Stimulated activated naive CD4-positive, alpha-beta T cell treated with Interleukin-2 at 50 U/mL for 16 hours (primary cell): ENCODE measurements at places on chromosomes 13 and 19.

DNA sequence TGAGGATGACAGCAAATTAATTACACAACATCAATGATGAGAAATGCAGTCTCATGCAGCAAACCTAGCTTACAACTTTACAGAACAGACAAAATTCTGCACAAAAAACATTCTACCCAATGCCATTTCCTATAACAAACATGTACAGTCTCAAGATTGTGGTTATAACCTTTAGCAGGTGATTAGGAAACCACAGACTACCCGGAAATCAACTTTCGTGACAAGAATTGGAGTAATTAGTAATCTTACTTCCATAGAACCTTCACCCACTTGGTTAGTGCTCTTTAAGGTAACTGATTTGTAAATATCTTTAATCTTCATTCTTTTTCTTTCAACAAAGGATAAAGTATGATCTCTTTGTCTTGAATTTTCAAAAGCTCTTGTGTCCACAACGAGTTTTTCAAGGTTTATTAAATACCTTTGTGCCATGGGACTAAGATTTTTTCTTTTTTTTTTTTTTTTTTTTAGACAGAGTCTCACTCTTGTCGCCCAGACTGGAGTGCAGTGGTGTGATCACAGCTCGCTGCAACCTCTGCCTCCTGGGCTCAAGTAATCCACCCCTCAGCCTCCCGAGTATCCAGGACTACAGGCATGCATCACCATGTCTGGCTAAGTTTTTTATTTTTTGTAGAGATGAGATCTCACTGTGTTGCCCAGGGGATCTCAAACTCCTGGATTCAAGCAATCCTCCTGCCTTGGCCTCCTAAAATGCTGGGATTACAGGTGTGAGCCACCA lies 78.8 kb downstream of the MAP4K1 start:
- peak; percentile 8 for DNase-seq

- DNase-seq = no peak
These were observed 208.8 kb downstream of the COG6 start for GRCh38 chr13:39864221-39864620.

- DNase-seq = no peak
These were observed 137.6 kb downstream of the FOXO1 start for GRCh38 chr13:40528881-40529280.

DNA sequence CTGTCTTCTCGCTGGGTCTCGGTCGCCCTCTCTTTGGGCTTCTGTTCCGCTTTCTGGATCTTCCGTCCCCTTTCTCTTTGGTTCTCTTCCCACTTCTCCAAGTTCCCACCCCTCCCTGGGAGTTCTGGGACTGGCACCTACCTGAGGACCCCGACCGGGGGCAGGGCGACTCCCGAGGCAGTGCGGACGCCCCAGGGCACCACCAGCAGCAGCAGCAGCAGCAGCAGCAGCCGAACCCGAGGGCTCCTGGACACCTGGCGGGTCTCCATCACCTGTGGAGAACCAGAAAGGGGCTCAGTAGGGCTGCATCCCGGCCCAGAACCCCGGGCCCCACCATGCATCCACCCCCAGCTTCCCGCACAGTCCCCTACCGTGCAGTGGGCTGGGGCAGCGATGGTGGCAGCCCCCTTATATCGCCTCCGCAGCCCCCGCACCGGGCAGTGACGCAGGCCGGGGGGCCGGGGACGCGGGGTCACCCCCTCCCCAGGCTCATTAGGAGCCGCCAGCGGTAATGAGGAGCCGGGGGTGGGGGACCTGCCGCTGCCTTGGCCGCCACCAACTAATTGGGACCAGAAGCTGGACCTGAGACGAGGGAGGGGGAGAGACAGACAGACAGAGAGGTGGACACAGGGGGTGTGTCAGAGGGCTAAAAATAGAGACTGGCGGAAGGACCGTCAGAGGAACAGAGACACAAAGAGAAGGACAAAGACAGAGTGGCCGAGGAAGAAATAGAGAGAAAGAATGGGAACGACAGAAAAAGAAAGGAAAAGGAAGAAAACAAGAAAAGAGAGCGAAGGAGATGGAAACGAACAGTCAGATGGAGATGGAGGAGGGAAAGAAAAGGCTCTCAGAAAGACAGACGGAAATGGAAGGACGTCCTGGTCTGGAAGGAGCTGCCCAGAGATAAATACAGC lies at the start of gene PTH2:
Gene PTH2, minus strand, starts transcription at position 371 of the 914 bp plus-strand sequence. Its CDS starts 102 bp downstream, at position 269.
- DNase-seq = no peak

DNA sequence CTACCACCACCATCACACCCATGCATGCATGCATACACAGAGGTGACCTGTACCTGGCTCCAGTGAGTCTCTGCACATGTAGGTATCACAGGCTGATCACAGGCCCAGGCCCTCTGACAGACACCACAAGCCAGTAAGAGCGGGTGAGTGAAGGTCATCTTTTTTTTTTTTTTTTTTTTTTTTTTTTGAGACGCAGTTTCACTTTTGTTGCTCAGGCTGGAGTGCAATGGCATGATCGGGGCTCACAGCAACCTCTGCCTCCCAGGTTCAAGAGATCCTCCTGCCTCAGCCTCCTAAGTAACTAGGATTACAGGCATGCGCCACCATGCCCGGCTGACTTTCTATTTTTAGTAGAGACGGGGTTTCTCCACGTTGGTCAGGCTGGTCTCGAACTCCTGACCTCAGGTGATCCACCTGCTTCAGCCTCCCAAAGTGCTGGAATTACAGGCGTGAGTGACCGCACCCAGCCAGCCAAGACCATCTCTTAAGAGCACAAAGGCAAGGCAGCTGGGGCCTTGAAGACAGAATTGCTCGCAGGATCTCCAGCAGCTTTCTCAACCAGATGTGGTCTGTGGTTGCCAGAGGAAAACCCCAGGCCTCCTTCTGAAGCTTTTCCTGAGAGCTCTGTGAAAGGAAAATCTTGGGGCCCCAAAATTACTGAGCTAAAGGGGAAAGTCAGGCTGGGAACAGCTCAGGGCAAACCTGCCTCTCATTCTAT lies 3.2 kb upstream of the NKG7 start:
- no peak for DNase-seq

DNA sequence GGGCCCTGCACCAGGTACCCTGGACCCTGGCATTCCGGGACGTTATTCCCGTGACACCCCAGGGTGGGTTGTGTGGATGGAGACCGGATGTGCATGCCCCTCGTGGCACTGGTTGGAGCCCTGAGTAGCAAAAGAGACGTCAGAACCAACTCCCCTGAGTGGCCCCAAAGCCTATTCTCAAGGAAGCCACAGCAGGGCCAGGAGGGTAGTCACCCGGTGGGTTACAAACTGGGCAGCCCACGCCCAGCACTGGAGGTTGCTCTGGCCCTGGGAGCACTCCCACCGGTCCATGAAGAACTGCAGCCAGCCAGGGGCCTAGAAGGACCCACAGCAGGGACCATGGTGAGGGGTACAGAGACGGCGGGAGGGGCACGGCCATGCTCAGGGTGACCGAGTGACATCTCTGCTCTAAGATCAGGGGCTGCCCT lies 7.5 kb downstream of the KLF16 start:
- DNase-seq = peak; percentile 33

GRCh38 chr19:46745521-46746280 lies at the start of gene FKRP:
Gene FKRP, plus strand, starts transcription at chr19:46746057. Its CDS starts 9,394 bp downstream, at chr19:46755451.
- peak; percentile 12 for DNase-seq

DNA sequence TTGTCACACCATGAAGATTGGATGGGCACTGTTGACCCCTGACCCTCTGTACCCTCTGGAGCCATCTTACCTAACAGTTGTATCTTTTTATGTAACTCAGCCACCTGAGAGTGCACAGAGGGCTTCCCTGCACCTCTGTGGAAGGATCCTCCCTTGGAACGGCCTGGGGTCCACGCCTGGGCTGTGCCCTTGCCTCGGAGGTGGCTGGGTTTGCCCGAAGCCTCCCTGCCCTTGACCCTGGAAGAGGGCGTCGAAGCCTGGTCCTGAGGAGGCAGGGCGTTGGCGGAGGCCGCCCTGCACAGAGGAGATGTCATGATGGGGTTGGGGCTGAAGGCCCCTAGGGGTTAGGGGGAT lies 241 bp downstream of the ODAD3 start:
- DNase-seq = no peak

DNA sequence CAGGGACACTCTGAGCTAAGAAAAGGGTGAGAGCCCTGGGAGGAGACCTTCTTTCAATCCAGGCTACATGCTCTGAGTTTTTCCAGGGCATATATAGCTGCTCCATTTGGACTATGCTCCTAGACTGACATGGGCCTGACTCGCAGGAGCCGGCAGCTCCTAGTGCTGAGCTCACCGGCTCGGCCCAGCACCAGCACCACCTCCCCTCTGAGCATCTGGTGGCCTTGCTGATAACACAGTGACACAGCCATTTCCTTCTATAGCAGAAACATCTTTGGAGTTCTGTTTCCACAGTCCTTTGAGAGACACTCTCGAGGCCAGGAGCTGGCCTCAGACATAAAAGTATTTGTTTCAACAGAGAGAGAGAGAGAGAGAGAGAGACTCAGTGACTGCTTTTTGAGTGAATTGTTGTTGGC lies 184.9 kb downstream of the TM9SF2 start:
- DNase-seq = no peak

DNA sequence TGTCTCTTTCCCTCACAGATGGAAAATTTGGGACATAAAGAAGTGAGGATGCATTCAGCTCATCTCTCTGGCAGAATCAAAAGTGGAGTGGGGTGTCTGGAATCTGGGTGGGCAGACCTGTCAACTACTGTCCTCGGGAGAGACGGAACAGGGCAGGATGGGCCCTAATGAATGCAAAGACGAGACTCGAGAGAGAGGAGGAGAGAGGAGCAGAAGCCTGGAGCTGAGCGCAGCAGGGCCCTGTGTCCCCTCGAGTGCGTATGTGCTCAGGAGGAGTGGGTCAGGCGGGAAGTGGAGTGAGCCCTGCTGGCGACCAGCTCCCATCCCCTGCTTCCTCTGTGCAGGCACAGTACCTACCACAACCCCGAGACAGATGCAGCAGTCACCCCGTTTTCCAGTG lies 78.9 kb downstream of the TEX29 start:
- DNase-seq = no peak

GRCh38 chr13:63690672-63691071 lies 2275.0 kb upstream of the PCDH20 start:
- no peak for DNase-seq

DNA sequence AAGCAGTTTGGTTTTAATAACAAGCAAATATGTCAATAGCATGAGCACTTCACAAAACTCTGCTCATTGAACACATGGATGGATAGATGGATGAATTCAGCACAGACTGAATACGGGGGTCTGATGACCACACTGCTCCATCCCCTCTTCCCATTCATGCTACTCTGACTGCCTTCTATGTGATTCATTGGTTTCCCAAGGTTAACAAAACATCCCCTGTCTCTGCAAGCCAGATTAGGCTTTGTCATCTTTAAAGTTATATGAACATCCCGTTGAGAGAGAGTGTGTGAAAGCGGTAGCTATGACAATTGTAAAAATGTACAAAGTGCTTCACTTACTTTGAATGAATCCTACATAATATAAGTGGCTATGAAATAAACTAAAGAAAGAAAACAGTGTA lies 252.5 kb downstream of the OXGR1 start:
- no peak for DNase-seq

- no peak for DNase-seq
These were observed 132.4 kb downstream of the USP12 start for GRCh38 chr13:27039171-27039701.

GRCh38 chr19:38204096-38204495 lies 19.9 kb downstream of the DPF1 start:
- no peak for DNase-seq

DNA sequence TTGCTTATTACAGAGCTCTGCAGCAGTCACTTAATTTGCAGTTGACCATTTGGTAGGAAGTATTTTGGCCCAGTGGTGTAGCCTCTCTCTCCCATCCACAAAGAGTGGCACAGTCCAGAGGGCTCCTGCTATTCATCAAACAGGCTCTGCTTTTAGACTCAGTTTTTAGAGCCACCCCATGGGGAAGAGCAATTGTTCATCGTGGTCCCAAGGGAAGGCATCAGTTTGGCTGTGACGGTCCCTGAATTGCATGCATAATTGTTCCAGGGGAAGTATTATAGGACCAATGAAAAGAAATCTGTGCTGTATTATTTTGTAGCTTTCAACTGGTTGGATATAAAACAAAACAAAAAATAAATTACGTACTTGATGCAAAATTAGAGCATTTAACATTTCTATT lies 799.0 kb downstream of the DACH1 start:
- DNase-seq = no peak

- no peak for DNase-seq
These were observed 334.3 kb downstream of the DLEU7 start for GRCh38 chr13:50509167-50509566.

- DNase-seq = peak; percentile 49
These were observed 629 bp upstream of the FGF9 start for GRCh38 chr13:21670006-21670882.

- no peak for DNase-seq
These were observed 4.8 kb downstream of the COLGALT1 start for GRCh38 chr19:17560205-17560595.

DNA sequence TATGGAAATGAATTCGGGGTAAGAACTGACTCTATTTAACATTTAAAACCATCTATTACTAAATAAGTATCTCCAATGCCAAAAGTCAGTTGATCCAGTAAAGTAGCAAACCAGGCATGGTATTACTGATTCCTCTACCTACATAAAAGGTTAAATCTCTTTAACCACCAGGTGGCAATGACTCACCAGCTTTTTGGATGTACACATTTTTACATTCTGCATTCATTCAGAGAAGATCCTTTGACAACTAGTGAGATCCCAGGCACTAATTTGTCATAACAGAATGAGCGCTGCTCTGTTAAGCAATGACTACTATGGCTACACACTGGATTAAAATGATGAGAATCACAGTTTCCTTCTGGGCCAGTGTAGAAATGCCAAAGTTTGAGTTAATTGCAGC lies 329.8 kb upstream of the GPC6 start:
- no peak for DNase-seq

GRCh38 chr19:18205200-18205892 lies 1.5 kb upstream of the RAB3A start:
- peak; percentile 46 for DNase-seq

- DNase-seq = no peak
These were observed 19.4 kb downstream of the LAIR2 start for GRCh38 chr19:54521860-54522513.

DNA sequence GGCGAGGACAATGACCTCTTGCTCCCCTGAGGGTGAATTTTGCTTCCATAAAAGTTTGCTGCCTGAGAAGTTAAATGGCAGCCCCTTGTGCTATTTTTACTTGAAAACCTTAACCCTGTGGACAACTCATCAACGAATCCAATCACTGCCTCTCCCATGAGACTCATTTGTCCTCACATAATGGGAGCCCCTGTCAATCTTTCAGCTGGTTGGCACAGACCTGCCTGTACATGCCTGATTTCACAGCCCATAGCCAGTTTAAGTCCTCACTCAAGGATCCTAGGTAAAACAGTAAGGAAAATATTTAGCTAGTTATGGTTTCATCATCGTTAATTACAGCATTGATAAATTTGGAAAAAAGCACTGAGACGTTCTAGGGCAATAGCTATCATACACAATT lies 207.4 kb downstream of the NHLRC3 start:
- no peak for DNase-seq

- no peak for DNase-seq
These were observed 11.4 kb downstream of the ZIC2 start for GRCh38 chr13:99992949-99993351.

GRCh38 chr19:38317104-38317612 lies 1.4 kb upstream of the YIF1B start:
- DNase-seq = no peak
